ENCODE measurements at places on chromosomes 6 and 20.

- DNase-seq: no peak
These were observed 53.8 kb upstream of the CCDC28A start for GRCh38 chr6:138719744-138720143.

GRCh38 chr6:90184334-90185298 is 112.0 kb downstream of the BACH2 start:
- no peak for DNase-seq

DNA sequence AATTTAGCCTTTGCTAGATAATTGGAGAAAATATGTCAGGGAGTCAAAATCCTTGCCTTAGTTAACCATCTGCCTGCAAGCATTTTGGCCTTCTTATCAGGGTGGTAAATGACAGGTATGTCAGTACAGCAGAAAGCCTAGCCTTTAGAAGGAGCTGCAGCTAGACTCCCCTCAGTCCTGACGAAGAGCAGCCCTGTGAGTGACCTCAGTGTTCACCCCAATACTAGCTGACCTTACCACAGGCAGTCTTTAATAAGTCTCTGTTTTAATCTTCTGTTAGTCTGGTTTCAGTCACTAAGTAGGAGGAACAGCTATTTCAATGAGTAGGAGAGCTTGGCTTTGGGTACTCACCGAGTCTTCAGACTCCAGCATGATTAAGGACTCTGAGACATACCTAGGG is 340.0 kb upstream of the FLRT3 start:
- no peak for DNase-seq

- DNase-seq: no peak
These were observed 433.8 kb upstream of the NOX3 start for GRCh38 chr6:155889410-155889809.

- DNase-seq: peak; percentile 65
These were observed 7.9 kb downstream of the MDFI start for GRCh38 chr6:41646026-41646795.

DNA sequence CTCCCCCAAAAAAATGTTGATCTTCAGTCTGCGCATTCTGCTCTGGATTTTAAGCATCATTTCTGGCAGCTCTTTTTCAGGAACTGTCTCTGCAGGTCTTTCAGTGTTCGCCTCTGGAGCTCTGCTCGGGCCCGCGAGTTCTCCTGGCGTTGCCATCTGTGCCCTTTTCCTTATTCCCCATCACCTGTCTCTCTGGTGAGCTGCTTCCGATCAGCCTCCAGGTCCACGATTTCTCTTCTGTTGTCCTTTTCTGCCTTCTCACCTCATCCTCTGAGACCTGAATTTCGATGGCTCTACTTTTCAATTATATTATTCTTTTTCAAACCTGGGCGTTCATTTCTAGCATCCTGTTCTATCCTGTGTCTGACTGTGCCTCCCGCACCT is 590 bp upstream of the MAP1LC3A start:
- no peak for DNase-seq

DNA sequence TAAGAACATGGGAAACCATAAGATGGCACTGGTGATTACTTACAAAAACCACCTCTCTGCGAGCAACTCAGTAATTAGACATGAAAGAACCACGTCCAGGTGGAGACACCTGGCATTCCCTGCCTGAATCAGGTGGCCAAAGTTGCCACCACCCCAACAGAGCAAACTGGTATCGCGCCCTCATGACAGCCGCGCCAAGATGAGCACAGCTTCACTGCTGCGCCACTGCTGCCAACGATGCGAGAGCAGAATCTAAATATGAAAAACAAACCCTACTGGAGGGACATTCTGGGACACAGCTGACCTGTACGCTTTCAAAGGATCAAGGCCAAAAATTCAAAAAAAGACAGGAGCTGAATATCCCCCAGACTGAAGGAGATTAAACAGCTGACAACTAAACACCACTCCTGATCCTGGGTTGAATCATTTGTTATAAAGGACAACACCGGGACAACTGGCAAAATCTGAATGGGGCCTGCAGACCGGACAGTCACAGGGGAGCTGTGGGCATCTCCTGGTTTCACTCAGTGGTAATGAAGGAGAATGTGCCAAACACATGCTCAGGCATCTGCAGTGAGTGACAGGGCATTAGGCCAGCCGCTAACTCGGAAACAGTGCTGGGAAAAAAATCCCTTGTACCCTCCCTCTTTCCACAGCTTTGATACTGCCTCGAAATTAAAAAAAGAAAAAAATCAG is 17.4 kb downstream of the CST7 start:
- peak; percentile 75 for DNase-seq

GRCh38 chr20:8646033-8646441 is 422.9 kb upstream of the PLCB4 start:
- DNase-seq: no peak

DNA sequence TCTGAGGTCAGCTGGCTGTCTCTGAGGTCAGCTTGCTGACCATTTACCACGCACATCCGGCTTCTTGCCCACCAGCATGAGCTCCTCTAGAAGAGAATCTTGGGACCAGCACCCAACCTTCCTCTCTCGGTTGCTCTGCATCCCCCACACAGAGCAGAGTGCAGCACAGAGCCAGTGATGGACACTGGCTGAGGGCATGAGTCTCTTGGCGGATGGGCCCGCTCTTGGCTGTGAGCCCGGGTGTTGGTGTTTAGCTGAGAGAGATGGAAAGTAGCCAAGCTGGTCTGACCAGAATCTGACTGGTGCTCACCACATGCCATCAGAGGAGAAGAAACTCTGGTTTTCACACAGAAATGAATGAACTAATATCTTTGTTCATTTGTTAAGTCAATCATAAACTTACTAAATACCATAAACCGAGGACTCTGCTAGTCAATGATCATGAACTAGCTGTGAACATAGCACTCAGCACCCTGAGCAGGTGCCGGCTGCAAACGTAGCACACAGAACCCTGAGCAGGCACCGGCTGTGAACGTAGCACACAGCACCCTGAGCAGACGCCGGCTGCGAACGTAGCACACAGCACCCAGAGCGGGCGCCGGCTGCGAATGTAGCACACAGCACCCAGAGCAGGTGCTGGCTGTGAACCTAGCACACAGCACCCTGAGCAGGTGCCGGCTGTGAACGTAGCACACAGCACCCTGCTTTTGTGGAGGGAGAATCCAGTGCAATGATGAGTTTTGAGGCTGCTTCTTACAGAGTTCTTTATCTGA is 10.4 kb upstream of the THBS2 start:
- DNase-seq: no peak

DNA sequence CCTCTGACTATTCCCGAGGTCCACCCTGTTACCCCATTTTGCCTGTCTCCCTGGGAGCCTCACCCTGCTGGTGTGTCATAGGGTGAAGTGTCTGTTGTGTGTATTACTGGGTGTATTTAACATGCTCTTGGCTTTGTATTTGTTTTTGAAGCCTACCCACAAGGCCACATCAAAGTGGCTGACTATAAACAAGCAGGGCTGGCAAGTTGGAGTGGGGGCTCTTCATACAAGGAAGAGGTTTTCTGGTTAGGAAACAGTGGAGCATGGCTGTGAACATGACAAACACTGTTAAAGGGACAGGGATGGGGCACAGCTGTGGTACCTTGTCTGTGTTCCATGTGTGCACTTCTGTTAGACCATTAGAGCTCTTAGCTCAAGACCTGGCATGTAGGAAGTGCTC is 26.3 kb downstream of the HECA start:
- no peak for DNase-seq

DNA sequence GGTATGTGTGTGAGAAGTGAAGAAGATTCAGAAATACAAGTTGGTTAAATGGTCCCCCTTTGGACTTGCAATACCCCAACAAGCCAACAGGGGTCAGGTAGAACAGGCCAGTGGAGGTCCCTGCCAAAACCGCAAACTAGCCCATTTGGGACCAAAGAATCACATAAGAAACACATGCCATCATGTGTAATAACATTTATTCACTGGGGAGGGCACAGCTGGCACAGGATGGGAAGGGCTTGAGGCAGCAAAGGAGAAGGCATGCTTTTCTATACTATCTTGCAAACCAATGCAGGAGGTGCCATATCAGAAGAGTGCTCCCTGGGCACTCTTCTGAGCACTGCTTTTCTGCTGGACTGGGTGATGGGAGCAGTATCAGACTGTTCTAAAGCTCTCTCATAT is 116.1 kb upstream of the TRAF3IP2 start:
- no peak for DNase-seq

DNA sequence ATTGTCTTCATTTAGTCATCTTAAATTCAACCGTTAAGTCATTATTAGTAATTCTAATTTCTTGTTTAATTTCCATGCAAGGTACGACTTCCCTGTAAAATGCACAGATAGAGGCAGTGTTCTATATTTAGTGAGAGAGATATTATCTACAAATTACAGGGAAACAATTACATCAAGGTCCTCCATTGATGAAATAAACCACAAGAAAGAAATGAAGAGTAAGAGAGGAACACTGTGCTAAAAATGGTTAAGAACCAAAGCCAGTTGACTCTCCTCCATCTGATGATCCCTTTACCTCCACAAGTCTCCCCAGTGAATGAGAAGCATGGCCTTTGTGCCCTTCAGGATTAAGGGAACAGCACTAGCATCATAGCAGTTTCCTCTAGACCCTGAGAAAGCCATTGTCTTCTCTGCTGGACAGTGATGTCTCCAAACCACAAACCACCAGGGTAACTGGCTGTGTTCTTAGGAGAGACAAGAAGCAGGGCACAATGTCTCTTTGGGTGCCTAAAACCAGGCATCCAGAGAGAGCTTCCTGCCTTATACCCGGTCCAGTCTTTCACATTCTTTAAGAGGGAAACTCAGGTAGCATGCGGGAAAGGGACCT is 38.1 kb downstream of the IRF4 start:
- DNase-seq: no peak

- DNase-seq: no peak
These were observed 37.8 kb upstream of the EYA4 start for GRCh38 chr6:133203344-133203697.

DNA sequence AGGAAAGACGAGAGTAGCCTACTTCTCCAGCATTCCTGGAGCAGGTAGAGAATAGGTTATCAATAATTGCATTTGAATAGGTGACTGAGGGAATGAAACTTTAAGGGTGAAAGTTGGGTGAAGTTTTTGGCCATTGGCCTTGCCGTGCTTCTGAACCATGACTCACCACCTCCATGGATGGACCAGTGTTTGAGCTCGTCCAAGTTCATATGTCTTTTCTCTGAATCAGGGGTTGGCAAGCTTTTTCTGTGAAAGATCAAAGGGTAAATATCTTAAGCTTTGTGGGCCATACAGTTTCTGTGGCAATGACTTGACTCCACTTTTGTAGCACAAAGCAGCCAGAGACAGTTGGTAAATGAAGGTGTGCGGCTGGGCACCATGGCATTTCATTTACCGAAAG is 31.8 kb downstream of the SNRNP48 start:
- no peak for DNase-seq

- no peak for DNase-seq
These were observed 4.9 kb upstream of the DEK start for GRCh38 chr6:18269253-18269652.
